ENCODE measurements at places on chromosomes 6 and 20.
A peak's percentile ranks its signal among the peaks of the same experiment; 100 is the strongest.

- no peak for DNase-seq
These were observed 14.9 kb downstream of the GLP1R start for GRCh38 chr6:39063526-39063925.

- no peak for DNase-seq
These were observed 97.2 kb downstream of the SYNDIG1 start for GRCh38 chr20:24566656-24567055.

GRCh38 chr6:104958178-104959025 is 1.5 kb downstream of the LIN28B start:
- DNase-seq, result peak; percentile 35

DNA sequence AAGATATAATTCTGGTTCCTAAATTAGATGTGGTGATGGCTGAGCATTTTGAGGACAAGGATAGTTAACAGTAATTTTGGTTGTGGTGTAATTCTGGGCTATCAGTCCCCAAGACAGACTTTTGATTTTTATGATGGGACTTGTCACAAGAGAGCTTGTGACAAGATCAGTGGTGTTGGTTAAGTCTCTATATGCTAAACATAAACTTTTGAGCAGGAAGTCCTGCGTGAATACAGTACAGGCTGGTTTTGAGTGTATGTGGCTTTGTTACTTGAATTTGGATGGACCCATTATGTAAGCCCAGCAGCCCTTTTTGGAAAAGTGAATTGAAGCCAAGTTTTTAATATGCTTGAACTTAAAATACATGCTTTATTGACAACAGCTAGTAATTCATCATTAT is 38.9 kb downstream of the HECA start:
- no peak for DNase-seq

- peak; percentile 88 for DNase-seq
These were observed 28.5 kb upstream of the ADGRF4 start for GRCh38 chr6:47669684-47670513.

DNA sequence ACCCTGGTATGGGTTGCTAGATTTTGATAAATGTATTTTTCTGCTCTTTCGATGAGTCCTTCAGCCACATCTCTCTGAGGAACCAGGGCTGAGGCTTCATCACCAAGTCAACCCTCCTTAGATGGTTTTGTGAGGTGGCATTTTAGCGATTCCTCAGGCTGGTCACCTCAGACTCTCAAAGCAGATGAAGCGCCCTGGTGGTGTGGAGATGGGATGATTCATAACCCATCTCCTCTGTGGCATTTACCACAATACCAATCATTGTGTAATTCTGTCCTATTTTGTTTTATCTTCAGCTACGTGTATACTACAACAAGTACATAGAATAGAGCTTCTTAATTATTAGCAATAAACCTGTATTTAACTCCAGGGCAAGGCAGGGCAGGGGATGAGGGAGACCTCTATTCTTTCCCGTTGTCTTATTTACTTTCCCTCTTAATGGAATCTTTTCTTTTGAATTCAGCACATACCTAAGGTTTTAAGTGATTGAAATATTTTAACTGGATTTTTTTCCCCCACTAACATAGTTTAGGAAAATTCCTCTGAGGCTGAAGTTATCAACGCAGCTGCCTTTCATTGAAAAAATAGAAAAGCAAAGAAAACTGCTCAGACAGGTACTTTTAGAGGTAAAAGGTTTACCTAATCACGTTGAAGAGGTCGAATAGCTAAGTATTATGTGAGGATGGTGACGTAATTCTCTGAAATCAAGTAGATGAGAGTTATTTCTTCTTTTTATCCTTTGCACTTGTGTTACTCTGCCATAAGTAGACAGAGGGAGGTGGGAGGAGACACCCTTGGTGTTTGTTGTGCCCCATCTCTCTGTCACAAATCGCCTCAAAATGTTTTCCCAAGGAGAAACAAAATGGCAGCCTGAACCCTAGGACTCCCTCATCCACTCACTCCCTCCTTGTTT is 57.4 kb upstream of the EDN3 start:
- no peak for DNase-seq

DNA sequence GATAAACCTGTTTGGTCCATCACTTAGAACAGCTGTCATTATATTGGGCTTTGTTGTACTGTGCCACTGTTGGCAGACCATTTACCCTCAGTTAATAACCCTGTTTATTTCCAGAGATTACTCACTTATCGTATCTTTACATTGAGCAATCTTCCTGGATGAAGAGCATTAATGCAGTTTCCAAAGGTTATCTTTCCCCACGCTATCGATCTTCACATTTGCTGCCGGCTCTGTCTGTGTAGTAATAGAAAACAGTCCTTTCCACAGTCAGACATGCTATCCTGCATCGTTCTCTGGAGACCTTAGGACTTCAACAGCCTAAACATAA is 27.4 kb downstream of the GHRH start:
- no peak for DNase-seq

DNA sequence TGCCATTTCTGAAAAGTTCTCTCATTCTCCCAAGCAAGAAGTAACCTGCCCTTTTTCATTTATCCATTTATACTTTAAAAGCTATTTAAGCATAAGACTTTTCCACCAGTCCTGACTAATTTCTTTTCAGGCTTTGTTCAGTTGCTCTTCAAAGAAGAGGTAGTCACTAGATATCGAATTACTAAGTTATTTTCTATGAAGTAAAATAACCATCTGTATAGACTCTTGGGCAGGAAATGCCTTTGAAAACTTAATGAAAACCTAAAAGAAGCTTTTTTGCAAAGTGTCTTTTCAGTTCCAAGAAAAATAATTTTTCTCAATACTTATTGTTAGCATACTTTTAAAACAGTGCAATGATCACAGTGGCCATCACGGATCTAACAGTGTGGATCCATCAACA is 31.3 kb upstream of the LAMP5 start:
- no peak for DNase-seq

GRCh38 chr20:44800391-44801046 is 9.8 kb downstream of the RIMS4 start:
- DNase-seq, result no peak

DNA sequence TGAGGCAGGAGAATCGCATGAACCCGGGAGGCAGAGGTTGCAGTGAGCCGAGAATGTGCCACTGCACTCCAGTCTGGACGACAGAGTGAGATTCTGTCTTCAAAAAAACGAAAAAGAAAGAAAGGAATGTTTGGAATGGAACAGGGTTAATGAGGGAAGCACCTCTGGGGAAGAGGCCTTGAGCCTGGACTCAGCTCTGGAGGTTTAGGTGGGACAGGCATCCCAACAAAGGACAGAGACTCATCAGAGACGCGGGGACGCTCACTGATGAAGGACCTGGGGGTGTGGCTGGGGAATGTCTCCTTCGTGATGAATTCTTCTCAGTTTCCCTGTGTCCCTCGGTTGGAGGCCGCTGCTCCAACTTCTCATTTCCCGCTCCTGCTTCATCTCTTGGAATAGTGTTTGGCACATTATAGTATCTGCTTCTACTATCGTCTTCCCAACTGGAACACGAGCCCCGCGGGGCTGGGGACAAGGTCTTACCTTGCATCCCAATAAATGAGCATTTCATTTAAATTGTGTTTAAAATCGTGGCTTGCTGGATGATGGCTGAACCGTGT is 27.6 kb downstream of the KIF25 start:
- DNase-seq, result no peak

DNA sequence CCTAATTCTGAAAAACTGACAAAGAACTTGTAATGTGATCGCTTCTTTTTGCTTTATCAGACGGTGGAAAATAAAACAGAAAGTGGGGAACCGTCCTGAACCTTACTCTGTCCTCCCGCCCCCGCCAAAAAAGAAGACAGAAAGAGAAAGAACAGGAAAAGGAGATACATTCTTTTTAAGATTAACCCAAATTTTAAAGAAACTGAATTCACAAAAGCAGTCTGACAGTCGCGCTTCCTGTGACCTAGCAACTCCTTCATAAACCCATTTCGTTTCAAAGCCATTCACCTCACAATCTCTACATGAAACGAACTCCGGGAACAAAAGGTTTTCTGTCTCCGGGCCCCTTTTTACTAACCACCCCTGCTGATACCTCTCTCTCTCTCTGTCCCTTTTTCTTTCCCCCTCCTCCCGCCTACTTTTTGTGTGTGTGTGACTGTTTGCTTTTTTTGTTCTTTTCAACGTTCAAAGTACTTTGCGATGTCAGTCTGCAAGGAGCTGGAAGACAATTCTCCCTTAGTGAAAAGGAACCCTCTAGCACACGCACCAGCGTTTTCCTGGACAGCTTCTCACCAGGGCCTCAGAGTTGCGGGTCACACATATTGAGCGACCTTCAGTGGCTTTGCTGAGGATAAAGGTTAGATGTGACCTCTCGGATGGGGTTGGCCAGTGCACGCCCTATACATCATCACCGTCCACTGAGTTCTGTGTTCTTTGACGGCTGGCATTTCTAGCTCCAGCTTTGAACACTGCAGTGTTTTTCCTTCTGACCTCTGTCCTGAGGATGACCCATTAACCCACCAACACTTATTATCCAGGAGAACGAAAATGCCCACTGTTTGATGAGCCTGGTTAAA is 530 bp upstream of the NEDD9 start:
- peak; percentile 59 for DNase-seq

GRCh38 chr6:81864124-81864523 is 111.6 kb upstream of the TENT5A start:
- DNase-seq, result no peak

- no peak for DNase-seq
These were observed 279.7 kb downstream of the KIF16B start for GRCh38 chr20:16293590-16293989.

- DNase-seq, result no peak
These were observed at the start of gene TAGAP for GRCh38 chr6:159044899-159045727. TAGAP (minus strand) TSS chr6:159044991; CDS start chr6:159044146, 845 bp downstream.

DNA sequence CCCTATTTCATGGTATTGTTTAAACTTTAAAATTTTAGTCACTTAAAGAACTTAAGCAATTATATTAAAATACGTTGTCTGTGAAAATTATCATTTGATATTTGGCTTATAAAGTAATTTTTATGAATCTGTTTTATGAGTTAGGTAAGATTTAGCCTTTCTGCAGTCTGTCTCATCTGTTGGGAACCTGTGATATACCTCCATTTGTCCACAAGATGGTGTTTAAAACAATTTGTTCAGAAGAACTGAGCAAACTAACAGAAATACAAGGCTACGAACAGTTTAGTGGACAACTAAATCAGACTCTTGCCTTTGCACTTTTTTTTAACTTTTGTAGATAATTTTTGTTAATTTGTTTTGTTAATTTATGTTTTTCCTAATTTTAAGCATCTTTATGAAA is 92.4 kb downstream of the COL9A1 start:
- DNase-seq, result peak; percentile 45

- DNase-seq, result peak; percentile 6
These were observed 61.5 kb downstream of the SEL1L2 start for GRCh38 chr20:13928901-13929300.
